ENCODE measurements at places on chromosomes 1 and 21.

DNA sequence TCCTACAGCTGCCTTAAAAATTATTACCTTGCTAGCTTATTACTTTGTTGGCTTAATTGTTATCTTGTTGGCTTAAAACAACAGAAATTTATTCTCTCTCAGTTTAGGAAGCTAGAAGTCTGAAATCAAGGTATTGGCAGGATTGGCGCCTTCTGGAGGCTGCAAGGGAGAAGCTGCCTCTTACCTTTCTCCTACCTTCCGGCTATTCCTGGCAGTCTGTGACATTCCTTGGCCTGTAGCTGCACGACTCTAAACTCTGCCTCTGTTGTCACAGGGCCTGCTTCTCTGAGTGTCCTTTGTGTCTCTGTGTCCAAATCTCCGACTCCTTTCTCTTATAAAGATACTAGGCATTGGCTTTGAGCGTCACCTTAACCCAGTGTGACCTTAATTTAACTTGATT, 579.9 kb upstream of the B3GALT2 start:
- H3K4me3 ChIP-seq, result no peak overlapping the region
- peaks cover 11% of the 10 kb centered on the region for H3K4me1 ChIP-seq
- no peak for DNase-seq
- no peaks in the 10 kb centered on the region for H3K36me3 ChIP-seq
- H3K27me3 ChIP-seq, result no peaks in the 10 kb centered on the region

DNA sequence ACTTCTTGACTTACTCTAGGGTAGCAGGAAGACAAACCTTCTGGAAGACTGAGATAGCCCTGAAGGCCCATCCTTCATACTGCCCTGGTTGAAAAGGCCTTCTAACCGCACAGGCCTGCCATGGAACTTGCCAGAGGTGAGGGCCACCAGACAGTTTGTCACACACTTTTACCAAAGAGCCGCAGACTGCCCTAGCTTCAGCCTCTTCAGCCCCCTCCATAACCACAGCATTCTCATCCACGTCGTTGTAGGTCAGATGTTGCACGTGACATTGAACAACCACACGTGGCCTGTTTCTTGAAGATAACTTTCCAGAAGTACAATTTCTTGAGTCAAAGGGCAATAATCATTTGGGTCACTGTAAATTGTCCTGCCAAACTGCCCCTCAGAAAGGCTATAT, 18.9 kb downstream of the ZNF362 start:
- H3K36me3 ChIP-seq, result peaks cover 15% of the 10 kb centered on the region
- no peak for DNase-seq

- peaks cover 39% of the 10 kb centered on the region for H3K36me3 ChIP-seq
- H3K27me3 ChIP-seq, result no peaks in the 10 kb centered on the region
- DNase-seq, result no peak
- H3K4me3 ChIP-seq, result no peak overlapping the region
- H3K27ac ChIP-seq, result no peak overlapping the region
Observed at GRCh38 chr1:43451157-43451591, 2.6 kb downstream of the HYI start.

DNA sequence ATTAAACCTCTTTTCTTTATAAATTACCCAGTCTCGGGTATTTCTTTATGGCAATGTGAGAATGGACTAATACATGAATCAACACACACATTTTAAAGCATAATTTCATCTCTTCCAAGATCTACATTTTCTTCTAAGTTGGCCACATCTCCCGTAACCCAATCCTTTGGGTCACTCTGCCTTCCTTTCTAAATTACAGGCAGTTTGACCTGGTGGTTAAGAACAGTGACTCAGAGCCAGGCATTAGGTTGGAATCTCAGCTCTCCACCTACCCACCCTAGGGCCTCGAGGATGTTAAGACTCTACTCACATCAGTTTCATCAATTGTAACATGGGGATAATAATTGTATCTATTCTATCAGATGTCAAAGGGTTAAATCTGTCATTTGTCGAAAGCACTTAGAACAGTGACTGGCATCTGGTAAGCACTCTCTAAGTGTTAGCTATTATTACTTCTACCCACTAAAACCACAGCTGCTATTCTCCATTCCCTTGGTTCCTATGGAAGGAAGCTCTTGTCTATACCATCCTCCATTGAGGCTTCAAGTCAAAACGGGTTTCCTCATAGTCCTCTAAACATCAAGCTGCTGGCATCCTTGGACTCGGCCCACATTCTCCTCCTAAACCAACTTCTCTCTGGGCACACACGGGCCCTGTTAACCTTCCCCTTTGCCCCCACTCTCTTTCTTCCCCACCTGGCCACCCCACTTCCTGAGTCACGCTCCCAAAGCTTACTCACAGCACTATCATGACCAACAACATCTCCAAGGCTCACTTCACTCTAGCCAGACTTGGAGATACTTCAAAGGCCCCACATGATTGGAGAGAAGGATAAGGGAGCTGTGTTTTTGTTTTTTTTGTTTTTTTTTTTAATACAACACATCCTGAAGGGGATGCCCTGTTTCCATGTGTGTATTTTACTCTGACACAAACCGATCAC, 116.9 kb downstream of the TGFBR3 start:
- H3K27ac ChIP-seq, result no peak overlapping the region
- no peaks in the 10 kb centered on the region for H3K36me3 ChIP-seq
- no peak overlapping the region for H3K4me3 ChIP-seq
- H3K27me3 ChIP-seq, result no peaks in the 10 kb centered on the region
- DNase-seq, result no peak

DNA sequence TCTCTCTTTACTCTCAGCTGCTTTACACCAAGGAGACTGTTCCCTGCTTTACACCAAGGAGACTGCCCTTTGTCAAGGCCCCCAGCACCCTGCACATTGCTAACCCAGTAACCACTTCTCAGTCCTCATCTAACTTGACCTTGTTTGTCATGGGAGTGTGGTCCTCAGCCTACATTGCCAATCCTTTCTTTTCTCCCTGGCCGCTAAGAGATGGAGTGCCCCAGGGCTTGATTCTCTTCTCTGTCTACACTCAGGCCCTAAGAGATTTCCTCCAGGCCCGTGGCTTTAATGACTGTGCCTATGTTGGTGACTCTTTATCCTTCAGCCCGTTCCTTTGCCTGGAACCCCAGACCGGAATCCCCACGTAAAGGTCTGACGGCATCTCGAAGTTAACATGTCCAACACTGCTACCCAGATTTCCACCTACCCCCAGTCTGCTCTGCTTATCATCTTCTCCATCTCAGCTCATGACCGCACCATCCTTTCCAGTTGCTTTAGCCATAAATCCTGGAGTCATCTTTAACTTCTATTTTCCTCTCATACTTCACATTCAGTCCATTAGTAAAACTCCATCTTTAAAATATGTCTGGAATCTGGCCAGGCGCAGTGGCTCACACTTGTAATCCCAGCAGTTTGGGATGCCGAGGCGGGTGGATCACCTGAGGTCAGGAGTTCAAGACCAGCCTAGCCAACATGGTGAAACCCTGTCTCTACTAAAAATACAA, 9.5 kb upstream of the SEMA4A start:
- peaks cover 17% of the 10 kb centered on the region for H3K36me3 ChIP-seq
- H3K4me1 ChIP-seq, result peaks cover 58% of the 10 kb centered on the region
- peaks cover 2% of the 10 kb centered on the region for H3K27me3 ChIP-seq
- no peak overlapping the region for H3K4me3 ChIP-seq
- DNase-seq, result no peak

Measured in chondrocyte (in vitro differentiated cells).